Aorta (tissue), 5 donors: ENCODE measurements at places on chromosomes 11 and 22.

- DNase-seq = no peak
These were observed 29.3 kb downstream of the NAT10 start for GRCh38 chr11:34134765-34135164.

DNA sequence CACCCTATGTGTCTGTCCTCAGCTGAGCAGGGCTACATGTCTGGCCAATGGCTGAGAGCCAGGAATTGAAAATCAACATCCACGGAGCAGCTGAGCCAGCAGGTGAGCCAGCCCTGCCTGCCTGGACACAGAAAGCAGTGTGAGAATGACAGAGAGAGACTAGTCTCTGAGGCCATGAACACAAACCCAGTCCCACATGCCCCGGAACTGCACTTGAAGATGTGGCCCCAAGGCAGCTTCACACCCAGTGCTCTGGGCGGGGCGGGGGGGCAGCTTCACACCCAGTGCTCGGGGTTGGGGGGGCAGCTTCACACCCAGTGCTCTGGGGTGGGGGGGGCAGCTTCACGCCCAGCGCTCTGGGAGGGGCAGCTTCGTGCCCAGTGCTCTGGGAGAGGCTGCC lies 37.6 kb downstream of the TRMU start:
- no peak for DNase-seq

DNA sequence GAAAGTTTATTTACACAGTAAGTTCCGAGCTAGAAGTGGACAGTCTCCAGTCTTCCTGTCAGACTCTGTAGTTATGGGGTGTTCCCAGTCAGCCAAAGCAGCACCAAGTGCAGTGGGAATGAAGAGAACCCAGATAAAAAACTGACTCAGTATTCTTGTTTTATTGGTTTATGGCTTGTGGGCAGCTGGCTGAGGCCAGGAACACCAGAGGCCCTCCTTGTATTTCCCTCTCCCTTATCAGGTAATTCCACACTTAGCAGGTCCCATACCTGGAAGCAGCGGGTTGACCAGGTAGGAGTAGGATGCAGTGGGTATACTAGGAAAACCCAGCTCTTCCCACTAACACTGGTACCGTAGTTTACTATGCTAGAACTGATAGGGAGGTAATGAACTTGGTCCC lies 3.5 kb upstream of the BACE1-AS start:
- DNase-seq = no peak

- no peak for DNase-seq
These were observed 16.3 kb downstream of the CHRDL2 start for GRCh38 chr11:74714904-74715303.

- no peak for DNase-seq
These were observed 52.4 kb downstream of the LARGE2 start for GRCh38 chr11:45974806-45975205.

DNA sequence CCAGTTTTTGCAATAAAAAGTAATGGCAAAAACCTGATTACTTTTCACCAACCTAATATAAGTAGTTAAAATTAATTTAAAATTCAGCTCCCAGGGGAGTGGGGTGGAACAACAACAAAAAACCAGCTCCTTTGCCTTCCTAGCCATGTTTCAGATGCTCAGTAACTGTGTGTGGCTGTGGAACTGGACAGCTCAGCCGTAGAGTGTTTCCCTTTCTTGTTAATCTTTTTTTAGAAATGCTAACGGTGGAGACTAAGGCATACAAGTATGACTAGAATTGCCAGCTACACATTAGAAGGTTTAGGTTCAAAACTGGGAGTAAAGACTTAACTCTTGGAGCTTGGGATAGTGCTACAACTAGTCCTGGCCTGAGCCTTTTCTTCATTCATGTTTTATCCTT lies 45.0 kb downstream of the PPP6R3 start:
- DNase-seq = no peak
